CD4-positive, alpha-beta T cell treated with Interleukin-12 subunit alpha and Interleukin-12 subunit beta, for 1 hour (primary cell): ENCODE measurements at places on chromosomes 3 and 15.

DNA sequence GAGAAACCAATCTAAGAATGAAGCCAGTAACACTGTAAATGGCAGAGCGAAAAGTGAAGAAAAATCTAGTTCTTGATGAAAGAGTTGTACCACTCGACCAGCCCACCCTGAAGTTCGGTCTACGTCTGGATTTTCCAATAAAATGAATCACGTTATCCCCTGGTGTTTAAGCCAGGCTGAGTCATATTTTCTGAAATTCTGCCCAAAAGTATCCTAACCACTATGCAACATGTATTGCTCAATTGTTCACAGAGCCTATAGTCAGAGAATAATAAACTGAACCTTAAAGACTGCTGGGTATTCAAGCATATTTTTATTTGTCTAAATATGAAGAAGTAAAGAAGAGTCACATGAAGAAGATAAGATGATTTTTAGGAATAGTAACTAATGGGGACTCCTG lies 245.7 kb downstream of the FGF12 start:
- no peak for DNase-seq

DNA sequence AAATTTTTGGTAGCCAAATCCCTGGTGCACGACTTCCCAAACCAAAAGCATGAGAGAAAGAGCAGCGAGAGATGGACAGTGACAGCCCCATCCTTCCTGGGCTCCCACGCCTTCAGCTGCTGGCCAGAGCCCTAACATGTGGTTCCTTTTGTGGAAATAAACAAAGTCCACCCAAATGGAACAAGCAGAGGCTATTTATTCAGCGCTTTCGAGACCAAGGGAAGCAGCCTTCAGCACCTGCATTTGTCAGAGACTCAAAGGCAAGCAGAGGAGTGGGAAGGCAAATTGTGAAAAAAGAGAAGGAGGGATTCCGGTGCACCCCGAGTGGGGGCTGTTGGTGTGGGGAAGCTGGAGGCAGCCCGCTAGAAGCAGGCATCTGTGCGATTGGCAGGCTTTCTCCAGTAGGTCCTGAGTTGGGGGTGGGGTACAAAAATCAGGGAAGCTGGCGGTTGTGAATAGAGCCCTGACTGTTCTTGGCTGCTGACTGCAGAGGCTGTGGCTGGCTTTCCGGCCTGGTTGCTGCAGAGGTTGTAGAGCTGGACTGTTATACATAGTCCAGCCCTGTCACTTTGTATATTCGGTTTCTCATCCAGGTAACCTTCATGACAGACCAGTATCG lies 427.2 kb downstream of the OCA2 start:
- DNase-seq = no peak

GRCh38 chr3:153783106-153783505 lies 338.1 kb upstream of the ARHGEF26 start:
- no peak for DNase-seq

GRCh38 chr15:42092398-42093318 lies 1.7 kb downstream of the PLA2G4D start:
- DNase-seq = no peak

GRCh38 chr3:175608356-175608755 lies 749.2 kb downstream of the NAALADL2 start:
- DNase-seq = no peak
